ENCODE measurements at places on chromosomes 2 and 18.
A peak's percentile ranks its signal among the peaks of the same experiment; 100 is the strongest.

DNA sequence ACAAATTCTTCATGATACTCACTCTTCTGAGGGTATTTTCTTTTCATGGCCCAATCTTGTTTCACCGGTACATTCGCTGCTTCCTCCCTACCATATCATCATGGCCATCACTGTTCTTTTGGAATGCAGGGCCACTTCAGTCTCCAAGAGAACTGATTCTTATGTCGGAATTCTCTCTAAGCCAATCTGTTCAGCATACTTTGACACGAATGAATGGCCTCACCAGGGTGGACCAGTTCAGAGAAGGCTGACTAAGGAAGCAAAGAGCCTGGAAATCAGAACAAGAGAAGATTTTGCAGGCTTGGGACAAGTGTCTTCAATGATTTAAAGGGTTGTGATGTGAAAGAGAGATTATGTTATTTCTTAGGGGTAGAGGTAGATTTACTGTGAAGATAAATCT is 5.0 kb upstream of the EPB41L5 start:
- DNase-seq = no peak

- DNase-seq = no peak
Measured at GRCh38 chr2:218319813-218320365, 27.6 kb upstream of the TMBIM1 start.

DNA sequence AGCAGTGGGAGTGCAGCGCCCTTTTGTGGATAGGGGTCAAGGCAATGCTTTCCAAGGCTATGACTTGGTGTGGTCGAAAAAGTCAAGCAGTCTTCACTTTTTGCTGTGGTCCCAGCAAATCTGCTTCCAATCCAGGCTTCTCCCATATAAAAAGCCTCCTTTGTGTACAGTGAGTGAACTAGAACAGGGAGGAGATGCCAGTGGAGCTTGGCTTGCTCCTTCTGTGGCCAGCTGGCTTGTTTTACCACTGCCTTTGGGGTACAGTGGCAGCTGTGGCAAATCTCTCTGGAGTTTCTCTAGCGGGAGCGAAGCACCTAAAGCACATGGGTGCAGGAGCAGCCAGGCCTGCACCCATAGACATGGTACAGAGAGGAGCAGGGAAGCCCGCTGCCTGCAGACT is 103.5 kb downstream of the MSH2 start:
- DNase-seq = no peak

DNA sequence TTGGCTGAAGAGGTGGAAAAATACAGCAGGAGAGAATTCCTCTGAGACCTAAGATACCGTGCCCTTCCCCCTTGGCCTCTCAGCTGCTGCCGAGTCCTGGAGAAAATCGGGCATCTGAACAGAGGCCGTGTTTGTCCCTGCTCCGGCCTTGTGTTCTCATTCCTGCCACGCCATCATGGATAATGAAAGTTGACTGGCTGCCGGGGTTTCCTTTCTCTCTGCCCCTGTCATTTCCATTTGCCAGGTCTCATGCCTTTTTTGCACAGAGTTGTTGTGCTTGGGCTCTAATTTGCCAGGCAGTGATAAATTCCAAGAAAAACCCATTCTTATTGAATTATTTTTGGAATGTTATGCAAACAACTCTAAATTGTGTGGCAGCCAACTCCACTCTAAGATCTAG is 496.9 kb upstream of the TNP1 start:
- no peak for DNase-seq

DNA sequence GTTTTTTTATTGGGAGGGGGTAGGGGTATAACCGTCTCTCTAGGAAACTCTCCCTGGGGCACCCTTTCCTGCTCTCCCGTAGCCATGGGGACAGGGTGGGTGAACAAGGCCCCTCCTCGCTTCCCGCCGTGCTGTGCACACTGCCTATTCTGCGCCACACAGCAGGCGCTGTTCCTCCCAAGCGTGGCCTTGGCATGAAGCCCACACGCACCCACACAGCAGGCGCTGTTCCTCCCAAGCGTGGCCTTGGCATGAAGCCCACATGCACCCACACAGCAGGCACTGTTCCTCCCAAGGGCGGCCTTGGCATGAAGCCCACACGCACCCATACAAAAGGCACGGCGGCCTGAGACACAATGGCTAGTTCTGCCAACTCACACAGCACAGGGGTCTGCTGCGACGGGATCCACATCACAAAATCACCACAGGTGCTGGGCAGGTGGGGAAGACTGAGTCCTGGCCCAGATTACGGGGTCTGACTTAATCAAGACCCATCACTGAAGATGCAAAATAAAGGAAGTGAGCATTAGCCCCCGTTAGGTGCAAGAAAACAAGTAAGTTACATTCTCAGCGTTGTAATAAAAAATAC is 46.6 kb upstream of the TPO start:
- DNase-seq = peak; percentile 90

DNA sequence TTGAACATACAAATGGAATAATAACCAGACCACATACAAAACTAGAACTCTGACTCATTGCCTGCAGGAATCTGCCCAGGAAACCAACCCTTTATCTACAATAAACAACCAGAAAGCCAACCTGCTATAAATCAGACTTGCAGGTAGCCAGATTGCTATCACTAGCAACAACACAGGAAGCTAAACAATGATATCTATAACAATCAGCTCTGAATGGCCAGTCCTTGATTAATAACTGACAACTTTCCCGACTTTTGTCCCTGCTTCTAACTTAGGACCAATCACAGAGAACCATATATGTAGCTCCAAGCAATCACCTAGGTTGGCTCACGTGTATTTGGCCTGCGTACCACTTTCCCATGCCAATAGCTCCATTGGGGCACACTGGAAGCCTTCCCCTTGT is 470.8 kb downstream of the RIT2 start:
- no peak for DNase-seq

DNA sequence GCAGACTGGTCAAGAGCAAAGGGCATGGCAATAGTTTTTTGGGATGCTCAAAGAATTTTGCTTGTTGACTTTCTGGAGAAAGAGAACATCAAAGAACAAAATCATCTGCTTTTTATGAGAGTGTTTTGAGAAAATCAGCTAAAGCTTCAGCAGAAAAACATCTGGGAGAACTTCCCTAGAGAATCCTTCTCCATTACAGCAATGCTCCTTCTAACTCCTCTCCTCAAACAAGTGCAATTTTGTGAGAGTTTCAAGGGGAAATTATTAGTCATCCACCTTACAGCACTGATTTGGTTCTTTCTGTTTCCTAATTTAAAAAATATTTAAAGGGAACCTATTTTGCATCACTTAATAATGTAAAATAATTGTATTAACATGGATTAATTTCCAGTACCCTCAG is 226.9 kb upstream of the NXPH2 start:
- DNase-seq = no peak

DNA sequence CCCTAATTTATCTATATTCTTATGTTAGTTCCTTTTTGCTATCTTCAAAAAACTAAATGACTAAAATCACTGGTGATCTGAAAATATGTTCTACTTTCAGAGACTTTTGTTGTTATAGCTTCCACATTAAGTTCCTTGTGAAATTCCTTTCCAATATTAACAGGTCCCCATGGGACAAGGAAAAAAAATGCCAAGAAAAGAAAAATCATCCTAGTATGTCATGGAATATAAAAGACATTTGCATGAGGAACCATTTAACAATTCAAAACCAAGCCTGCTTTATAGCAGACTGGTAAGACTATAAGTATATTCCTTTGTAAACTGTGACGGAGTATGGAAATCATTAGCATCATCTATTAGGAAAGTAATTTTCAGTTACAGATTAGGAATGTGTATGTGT is 48.1 kb downstream of the COBLL1 start:
- DNase-seq = no peak

GRCh38 chr2:101132202-101132601 is 19.0 kb downstream of the TBC1D8 start:
- peak; percentile 29 for DNase-seq

- peak; percentile 30 for DNase-seq
Measured at GRCh38 chr2:220296174-220296573, 668.7 kb downstream of the SLC4A3 start.
